Esophagus muscularis mucosa (tissue), 4 donors: ENCODE measurements at places on chromosomes 5 and 9. TPM values are rescaled to one million over a fixed set of nuclear protein-coding genes. Genes with fewer than 3 reads are reported as not detected.

Gene GRIN3A
- total RNA-seq: 0.57 TPM

Gene INSL6
- total RNA-seq: not detected

GRCh38 chr5:159098603-159099436 is 896 bp downstream of the EBF1 start:
- no peak for DNase-seq

DNA sequence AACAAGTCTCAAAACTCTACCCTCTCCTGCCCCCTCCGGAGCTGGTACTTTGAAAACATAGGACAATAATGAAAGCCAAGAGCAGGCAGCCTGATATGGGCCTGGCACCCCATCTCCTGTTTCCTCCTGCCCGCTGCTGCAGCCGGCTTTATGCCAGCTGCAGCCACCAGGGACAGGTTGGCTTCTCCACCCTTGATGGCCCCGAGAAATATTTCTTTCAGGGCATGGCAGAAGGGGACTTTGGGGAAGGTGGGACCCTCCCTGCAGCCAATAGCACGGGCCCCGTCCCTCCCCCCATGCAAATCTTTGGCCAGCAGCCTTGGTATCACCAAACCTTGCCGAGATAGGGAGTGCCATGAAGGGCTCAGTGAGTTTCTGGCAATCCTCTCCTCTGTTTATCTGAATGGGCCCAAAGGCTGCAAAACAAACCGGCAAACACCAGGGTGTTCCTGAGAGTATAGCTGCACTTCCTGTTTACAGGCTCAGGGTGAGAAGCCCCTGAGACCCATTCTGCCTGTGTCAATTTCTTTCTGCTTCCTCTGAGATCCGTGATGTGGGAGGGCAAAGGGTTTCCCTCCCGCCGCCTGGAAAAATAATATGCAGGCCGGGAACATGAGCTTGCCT is 73.4 kb upstream of the BOD1 start:
- no peak for DNase-seq

Gene VCAN
- 66.9 TPM for total RNA-seq

Gene MACROH2A1
- total RNA-seq: 144 TPM

DNA sequence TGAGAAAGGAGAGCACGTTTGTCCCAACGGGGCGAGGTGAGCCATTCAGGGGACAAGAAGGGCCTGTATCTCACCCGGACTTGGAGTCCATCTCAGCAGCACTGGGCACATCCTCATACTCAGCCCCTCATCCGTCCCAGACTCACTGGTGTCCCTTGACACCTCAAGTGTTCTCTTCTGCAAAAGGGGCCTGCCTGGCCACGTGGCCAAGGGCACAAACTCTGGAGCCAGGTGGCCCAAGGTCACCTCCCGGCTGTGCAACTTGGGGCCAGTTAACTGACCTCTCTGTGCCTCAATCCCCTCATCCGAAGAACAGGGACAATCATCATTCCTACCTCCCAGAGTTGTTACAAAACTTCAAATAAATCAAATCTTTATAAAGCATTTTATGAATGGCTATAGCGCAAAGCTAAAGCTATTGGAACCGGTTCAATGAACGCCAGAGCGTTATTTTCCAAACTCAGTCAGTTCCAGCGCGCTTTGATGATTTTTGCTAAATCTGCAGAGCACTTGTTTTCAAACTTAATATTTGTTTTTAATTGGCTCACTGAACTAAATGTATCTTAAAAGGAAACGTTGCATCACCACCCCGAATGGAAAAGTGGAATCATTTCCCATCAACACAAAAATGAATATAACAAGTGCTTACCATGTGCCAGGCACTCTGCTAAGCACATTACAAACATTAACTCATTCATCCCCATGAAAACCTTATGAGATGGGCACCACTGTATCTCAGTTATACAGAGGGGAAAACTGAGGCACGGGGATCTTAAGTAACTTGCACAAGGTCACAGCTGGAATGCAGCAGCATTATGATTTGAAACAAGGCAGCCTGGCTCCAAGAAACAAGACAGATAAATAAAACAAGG is 49.3 kb downstream of the DUSP1 start:
- DNase-seq: no peak

Gene DMRT3
- not detected for total RNA-seq

DNA sequence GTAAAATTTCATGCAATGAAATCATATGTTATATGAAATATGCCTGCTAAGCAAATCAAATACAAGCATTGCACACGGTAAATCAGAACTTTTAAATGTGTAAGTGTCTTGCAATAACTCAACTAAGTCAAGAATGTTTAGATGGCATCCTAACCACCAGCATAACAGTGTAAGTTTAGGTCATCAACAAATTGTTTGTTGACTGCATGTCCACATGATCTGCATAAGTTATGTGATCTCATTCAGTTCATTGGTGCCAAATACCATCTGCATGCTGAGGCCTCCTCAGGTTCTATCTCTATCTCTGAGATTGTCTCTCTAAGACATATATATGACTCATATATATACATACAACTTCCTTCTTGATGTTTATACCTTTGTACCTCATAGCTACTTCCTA is 159.6 kb upstream of the STK32A start:
- DNase-seq: no peak

Gene FBP1
- 1.2 TPM for total RNA-seq

Gene C9
- not detected for total RNA-seq

DNA sequence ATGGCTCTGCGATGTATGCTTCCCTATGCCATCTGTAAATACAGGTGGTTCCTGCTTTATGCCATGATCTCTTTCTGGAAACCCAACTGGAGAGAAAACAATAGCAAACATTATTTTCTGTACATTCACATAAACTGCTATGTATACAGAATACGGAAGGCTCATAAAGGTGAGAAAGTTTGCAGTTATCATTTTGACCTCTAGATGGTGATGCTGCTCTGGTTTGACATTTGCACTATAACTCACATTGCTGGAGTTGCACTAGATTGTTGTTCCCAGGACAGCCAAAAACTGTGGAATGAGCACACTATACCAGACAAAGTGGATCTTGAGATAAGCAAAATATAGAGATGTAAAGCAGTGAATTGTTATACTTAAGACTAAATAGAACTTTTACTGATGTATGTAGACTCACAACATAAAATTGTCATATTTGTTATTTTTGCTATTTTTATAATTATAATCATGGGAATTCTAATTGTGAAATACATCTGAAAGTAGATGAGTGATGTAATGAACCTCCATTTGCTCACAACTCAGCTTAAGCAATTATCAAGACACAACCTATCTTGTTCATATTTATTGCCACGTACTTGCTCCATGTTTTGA is 246.5 kb downstream of the PTPRD start:
- DNase-seq: no peak

GRCh38 chr9:131678499-131679111 is 61.3 kb downstream of the RAPGEF1 start:
- DNase-seq: peak; percentile 93

Gene GPR151
- not detected for total RNA-seq

DNA sequence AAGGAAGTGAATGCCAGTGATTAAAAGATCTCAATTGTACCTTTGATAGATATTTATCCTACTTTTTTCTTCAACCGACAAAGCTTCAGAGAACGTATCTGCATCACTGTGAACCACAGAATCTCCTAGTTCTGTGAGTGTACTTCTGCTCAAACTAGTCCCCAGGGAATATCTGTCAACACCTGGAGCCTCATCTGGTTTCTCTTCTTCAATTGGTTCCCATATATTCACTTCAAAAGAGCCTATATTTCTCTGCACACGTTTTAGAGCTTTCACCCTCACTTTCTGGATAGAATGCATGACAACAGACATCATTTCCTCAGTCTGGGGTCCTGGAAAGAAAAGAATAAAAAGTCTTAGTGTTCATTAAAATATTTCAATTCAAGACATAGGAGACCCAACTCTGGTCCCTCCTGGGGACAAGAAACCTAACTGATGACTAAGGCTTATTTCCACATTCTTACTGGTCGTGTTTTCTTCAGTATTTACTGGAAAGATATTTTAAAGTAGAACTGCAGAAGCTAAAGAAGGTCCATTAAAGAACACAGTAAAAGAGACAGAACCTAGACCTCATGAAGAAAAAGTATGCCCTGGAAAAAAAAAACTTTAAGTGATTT is 64.3 kb downstream of the CPLANE1 start:
- DNase-seq: no peak

- DNase-seq: no peak
These were observed 104.0 kb upstream of the ZNF366 start for GRCh38 chr5:72611118-72611730.

- no peak for DNase-seq
These were observed 41.2 kb downstream of the RIC1 start for GRCh38 chr9:5670079-5670478.

DNA sequence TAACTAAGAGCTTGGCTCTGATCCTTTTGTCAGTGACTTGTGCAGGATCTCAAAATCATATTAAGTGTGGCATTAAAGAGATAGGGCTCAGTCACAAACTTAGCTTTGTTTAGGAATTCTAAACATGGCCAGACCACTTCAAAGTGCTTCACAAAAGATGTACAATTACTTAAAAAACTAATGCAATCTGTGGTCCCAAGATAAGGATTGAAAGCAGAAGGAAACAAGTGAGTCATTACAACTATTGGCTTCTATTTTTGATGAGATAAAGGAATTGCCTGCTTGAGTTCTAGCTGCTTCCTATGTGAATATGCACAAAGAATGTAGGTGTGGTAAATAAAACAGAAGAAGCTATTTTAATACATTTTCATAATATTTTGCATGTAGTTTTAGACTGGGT is 44.9 kb upstream of the SLC12A2 start:
- no peak for DNase-seq

DNA sequence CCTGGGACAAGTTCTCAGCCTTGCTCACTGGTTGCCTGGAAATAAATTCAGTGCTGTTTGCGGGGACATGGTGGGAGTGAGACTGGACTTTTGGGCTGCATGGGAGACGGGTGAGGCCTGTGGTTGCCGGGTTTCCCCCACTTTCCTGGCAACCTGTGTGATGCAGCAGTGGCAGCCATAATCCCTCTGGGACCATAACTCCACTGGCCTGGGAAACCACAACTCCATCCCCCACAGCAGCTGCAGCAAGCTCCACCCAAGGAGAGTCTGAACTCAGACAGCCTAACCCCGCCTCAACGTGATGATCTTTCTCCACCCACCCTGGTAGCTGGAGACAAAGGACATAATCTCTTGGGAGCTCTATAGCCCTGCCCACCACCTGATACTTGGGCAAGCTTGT is 349.9 kb downstream of the PIK3R1 start:
- no peak for DNase-seq

DNA sequence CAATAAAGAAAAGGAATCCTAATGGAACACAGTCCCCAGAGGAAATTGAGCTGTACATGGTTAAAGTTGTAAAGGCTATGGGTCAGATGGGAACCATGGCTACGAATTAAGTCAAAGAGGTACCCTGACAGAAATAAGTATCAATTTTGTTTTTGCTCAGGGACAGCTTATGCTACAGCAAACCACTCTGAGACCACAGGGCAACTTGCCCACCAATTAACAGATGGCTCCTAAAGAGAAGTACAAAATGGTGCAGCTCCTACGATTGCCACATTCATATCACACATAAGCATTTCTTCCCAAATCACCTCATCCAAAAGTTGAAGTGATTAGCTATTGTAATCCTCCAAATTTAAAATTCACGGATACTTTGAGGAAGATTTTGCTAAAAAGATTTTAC is 83.0 kb downstream of the ELAVL2 start:
- no peak for DNase-seq

DNA sequence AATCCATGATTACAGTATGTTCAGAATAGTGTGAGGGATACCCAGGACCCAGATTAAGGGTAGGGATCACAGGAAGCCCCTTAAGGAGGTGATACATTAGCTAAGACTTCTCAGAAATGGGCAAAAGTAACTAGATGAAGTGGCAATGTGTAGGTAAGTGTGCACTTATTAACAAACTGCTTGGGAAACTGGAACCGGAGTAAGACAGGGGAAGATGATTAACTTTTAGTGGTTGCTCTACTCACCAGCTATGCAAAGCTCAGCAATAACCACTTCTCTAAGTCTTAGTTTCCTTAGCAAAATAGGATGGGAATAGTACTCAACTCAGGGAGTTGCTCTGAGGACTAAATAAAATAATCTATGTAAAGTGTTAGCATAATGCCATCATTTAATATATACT is 182.2 kb downstream of the MCTP1 start:
- DNase-seq: no peak

- peak; percentile 89 for DNase-seq
These were observed 209.2 kb downstream of the DIRAS2 start for GRCh38 chr9:90433398-90433941.

DNA sequence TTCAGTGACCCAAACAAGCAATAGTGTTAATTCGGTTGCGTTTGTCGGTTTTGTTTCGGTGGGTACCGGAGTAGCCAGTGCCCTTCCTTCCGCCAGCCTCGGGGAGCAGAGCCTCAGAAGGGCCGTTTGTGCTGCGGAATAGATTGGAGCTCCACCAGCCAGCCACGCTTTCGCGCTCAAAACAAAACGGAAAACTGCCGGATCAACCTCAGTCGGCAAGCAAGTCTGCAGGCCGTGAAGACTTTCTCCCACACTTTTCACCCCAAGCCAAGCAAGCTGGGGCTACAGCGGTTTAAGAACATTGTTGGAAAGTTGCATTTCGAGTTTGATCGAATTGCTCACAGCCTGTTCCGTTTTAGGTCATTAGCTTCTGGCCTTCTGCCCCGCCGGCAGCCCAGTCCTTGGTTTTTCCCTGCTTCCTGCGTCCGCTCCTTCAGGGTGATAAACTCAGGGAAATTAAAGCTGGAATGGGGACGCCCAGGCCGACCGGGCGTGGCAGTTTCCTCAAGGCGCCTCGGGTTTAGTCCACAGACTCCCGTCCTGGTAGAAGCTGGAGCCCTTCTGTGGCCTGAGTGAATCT is 803 bp upstream of the CCNO start:
- DNase-seq: peak; percentile 79

GRCh38 chr5:98905857-98906688 is 22.7 kb downstream of the CHD1 start:
- no peak for DNase-seq

Gene OR1J2
- not detected for total RNA-seq

DNA sequence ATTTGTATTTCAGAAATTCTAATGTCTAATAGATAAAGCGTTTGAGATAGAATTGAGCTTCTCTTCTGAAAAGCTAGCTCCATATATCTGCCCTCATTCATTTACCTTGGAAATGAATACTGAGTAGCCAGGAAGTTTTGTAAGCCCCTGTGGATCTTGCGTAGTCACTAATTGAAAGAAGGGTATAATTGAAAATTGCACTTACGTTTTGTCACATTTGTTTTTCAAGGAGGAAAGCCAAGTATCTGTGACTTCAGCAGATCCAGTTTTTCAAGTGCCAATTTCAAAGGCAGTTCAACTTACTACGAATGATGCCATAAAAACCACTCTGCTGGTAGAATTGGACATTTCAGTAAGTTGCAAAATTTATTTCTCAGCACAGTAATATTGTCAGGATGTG is 14.0 kb downstream of the MTRR start:
- no peak for DNase-seq

Gene GARIN3
- not detected for total RNA-seq

GRCh38 chr5:180166176-180166575 is 42.8 kb downstream of the RASGEF1C start:
- no peak for DNase-seq

Gene FABP6
- total RNA-seq: not detected

Gene SRA1
- 26.0 TPM for total RNA-seq
